DND-41 (cell line): ENCODE measurements at places on chromosomes 6 and 20.

DNA sequence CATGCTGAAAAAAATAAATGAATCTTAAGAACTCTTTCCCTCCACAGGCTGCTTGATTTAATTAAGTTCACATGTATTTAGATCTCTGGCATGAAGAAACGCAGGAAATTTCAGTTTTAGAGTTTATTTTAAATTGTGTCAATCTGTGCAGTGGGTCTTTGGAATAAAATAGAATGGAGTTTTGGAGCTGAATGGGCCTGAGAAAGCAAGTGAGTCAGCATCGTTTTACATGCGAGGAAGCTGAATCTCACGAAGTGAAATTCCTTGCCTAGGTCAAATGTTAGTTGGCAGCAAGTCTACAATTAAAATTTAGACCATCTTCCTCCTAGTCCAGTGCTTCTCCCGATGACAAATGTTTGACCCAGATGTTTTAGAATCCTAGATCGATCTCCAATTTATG, 22.4 kb downstream of the MAP7 start:
- no peak for DNase-seq

- no peak for DNase-seq
Measured at GRCh38 chr6:15881150-15881549, 218.3 kb upstream of the DTNBP1 start.

DNA sequence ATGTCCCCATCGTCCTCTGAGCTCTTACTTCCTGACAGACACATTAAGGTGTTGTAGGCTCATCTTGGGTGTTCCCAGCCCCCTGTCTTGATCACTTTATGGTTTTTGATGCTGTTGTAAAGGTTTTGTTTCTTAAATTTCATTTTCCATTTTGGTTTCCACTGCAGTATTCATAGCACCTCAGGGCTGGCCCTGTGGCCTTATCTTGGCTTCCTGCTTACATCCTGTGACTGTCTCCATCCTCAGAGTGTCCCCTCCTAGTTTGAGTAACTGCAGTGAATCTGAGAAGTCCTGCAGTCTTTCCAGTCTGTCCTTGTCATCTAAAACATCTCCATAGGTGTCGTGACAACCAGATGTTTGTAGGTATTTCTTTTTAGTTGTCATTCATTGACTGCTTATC, 50.9 kb downstream of the JARID2 start:
- no peak for DNase-seq

DNA sequence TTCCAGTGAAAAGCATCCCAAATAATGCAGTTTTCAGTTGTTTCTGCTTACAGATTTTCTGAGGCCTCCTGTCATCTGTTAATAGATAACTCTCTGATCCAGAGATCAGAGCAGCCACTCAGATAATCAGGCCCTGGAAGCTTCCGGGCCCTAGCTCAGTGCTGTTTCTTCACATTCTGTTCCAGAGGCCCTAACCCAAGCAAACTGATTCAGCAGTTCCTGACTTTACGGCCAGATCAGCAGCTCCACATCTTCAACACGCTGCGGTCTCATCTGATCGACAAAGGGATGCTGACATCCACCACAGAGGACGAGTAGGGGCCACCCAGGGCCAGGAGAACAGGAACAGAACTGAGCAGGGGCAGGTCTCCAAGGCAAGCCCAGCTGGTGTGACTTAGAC, 63.1 kb downstream of the CDS2 start:
- DNase-seq: no peak

DNA sequence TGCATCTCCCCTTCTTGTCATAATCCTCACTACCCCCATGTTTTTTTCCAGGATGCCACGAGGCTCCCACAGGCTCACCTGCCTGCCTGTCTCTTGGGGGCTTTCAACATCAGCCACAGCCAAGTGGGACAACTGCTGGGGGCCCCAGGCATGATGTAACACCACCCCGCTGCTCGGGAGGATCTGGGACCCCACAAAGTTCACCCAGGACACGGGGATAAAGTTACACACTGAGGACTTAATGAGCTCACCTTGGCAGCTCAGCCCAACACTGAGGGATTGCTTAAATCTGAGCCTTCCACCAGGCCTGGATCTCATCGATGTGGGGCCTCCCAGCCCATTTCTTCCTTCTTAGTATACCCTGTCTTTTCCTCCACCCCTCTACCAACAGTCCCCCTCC, 56.4 kb upstream of the NNAT start:
- no peak for DNase-seq

DNA sequence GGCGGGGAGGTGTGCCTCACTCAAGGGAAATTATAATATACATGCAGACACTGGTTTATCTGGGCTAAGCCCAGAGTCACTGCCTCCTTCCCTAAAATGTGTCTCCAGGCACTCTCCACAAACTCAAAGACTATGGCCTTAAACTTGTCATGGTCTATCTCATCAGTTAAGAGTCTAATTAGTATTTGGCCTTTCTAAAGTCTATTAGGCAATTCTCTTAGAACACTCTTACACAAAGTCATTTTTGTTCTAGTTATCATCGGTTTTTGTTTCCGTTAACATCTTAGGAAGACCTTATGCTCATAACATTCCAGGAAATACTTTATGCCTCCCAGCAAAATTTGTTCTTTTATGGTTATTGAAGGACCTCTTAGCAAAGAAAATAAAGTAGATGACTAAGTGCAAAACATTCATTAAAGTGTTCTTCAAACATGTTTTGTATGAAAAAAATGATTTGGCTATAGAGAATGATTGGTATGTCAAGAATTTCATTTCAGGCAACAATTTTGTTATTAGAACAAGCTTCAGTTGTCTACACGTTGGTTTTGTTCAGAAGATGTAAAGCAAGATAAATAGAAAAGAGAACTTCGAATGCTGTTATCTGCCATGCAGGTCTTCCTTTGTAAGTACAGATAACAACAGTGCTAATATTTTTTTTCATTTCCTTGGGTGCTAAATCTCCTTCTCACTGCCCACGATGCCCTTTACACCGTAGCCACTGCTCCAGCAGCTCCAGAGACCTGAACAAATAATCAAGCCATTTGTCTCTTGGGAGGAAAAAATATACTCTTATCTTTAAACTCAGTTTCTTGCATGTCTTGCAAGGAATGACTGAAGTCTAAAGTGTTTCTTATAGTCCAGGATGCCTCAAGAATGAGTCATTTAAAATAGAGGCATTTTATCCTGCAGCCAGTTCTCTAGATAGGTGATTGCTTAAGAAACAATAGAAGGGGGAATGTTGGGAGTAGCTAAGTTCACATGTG, 170.4 kb downstream of the HTR1B start:
- DNase-seq: no peak

DNA sequence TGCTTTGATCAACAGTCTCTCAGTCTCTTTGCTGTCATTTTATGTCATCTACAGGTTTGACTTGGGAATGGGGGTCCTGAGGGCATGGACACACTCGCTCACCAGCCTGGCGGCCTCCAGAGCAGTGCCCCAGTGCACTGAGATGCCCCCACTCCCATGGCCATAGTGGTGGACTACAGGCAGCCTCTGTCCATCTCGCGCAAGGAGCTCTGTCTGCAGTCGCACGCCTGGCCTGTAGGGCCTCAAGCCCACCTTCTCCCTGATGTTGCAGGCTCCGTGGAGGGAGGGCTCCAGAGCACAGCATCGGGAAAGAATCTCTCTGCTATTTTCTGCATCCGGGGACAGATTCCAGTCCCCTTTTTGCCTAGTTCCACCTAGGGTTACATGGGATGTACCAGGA, 22.6 kb downstream of the DDO start:
- no peak for DNase-seq

DNA sequence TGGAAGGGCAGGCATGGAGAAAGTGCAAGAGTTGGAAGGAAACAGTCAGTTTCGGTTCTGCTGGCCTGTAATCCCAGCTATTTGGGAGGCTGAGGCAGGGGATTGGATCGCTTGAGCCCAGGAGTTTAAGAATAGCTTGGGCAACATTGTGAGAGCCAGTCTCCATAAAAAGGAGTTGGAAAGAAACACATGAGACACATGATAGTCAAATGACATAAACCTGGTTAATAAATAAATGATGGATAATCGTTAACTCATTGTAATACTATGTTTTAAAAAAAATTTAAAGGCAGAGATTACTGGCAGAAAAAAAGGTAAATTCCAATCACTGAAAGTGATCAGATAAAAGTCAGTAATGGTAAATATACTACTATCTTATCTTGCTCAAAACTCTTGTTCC, 37.2 kb upstream of the PHACTR1 start:
- DNase-seq: no peak

- no peak for DNase-seq
Measured at GRCh38 chr20:38658879-38659596, 57.4 kb downstream of the ARHGAP40 start.

- no peak for DNase-seq
Measured at GRCh38 chr6:83860359-83860755, 868 bp downstream of the CYB5R4 start.

GRCh38 chr6:55782275-55782674, 93.1 kb downstream of the BMP5 start:
- no peak for DNase-seq

GRCh38 chr6:156844089-156844488, 66.9 kb downstream of the ARID1B start:
- no peak for DNase-seq

- no peak for DNase-seq
Measured at GRCh38 chr6:52590152-52590891, 13.5 kb upstream of the TRAM2 start.

DNA sequence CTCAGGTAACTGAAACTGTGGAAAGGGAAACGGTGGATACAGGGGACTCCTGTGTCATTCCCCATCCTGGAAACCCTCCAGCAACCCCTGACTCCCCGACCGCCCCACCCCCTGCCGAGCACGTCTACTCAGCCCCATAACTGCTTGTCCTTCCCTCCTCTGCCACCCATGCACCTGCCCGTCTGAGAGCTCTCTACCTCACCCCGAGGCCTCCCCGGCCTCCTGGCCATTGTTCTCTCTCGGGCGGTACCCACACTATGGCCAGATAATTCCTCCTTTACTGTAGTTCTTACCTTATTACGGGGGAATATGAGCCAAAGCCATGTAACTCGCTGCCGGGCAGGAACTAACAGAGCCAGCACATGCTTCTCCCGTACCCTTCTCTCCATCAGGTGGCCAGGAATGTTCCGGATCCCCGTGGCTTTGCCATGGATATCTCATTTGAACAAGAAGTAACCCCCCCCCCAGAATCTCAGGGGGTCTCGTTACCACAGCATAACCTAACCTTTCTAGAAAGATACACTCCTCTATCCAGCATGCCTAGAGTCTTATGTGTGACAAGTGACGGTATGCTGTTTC, 4.8 kb upstream of the IRF4 start:
- no peak for DNase-seq

DNA sequence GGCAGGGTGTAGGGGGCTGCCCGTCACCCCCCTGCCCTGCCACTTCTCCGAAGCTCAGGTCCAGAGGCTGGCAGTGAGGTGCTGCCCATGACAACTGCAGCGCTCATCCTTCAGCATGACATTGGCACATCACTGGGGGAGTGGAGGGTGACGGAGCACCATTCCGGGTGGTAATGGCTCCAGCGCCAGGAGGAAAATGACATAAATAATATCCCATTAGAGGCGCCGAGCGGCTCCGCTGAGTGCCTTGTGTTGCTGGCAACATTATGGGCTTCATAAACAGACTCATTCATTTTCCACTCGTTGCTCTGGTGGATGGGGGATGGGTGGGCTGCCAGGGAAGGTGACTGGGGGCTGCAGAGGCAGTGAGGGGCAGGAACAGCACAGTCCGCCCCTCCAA, 56.9 kb upstream of the CTNNBL1 start:
- no peak for DNase-seq

DNA sequence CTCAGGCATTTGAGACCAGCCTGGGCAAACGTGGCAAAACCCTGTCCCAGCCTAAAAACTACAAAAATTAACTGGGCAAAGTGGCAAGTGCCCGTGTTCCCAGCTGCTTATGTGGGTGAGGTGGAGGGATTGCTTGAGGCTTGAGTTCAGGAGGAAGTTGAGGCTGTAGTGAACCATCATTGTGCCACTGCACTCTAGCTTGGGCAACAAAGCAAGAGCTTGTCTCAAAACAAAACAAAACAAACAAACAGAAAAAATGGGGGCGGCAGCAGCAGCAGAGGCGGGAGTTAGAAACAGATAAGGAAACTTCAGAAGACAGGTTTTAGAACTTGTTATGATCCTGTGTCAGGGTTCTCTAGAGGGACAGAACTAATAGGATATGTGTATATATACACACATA, 49.0 kb downstream of the SCAF8 start:
- no peak for DNase-seq

GRCh38 chr6:106334646-106335448, 9.3 kb upstream of the ATG5 start:
- DNase-seq: peak; percentile 51

DNA sequence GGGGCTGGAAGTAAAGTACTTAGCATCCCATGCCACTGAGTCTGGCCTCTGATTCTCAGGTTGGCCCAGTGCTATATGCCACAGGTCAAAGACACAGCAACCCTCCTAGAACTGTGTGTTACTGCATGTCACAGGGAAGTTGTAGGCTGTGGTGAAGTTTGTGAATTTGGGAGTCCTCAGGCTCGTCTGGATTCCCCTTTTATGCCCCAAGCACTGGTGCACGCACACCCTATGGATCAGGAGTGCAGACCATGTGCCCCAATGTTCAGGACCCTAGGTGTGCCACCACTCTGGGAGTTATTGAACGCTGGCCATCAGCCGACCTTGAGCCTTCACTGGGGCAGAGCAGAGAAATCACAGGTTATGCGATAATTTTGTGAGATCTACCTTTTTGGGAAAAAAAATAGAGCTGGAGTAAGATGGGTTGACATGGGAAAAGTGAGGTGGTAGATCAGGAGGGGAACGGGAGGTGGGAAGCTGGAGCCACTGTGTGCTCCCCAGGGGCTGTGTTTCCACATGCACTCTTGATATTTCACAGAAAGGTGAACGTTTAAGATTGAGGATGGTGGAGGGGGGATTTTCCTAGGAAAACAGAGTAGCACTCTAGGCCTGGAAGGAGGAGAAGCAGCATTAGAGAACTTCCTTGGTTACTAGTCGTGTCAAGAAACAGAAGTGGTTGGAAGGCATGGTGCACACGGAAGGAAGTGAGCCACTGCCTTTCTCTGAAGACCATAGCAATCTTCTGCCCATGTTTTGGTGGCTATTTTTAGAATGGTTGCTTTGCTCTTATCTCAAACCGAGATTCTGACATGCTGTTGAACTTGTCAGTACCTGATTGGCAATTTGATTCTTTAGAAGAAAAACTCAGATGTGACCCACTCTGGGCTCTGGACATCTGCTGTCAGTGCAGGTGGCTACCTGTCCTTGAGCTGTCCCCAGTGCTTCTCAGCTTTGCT, 44.1 kb downstream of the DUSP22 start:
- DNase-seq: no peak

- DNase-seq: no peak
Measured at GRCh38 chr6:39206250-39206721, 23.0 kb downstream of the KCNK5 start.

- no peak for DNase-seq
Measured at GRCh38 chr6:17866876-17867444, 120.5 kb downstream of the KIF13A start.
